Ovary (tissue), 10 donors: ENCODE measurements at places on chromosomes 5 and 9.

DNA sequence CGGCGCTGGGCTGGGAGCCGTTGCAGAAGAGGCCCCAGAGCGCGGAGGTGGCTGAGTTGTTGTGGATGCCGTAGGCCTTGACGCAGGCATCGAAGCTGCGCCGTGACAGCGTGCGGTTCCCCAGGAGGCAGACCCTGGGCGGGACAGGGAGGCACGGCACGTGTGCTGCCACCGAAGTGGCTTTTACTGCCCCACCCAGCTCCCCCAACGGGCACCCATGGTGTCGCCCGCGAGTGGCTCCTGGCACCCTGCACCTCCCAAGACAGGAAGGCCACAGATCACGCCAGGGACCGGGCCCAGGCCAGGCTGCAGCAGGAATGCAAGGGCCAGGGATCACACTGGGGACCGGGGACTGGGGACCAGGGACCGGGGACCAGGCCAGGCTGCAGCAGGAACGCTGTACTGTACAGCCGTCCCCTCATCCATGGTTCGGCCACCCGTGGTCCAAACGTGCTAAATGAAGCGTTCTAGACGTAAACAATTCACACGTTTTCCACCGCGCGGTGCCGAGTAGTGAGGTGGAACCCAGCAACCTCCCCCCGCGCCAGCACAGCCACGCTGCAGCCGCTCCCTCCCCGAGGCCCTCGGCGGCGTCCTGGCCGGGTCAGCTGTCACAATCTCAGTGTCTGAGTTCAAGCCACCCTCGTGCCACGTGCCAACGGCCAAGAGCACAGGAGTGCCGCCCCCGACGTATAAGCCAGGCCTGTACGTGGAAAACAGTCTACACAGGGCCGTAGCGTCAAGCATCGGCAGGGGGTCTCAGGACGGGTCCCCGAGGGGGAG is 27.8 kb downstream of the SLC12A7 start:
- DNase-seq: no peak

- DNase-seq: no peak
These were observed 51.1 kb downstream of the ECPAS start for GRCh38 chr9:111433082-111433481.

DNA sequence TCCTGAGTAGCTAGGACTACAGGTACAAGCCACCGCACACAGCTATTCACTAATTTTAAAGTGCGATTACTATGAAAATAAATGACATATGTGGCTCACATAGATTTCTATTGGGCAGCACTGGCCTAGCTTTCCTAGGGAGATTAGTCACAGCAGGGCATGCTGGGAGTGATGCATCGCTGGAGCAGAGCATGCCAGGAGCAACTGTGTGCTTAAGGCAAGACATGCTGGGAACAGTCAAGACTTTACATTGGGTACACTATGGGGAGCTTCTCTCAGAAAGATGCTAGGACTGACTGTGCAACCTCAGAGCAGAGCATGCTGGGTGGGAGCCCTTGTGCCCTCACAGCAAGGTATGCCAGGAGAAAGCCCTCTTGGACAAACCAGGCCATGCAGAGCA is 9.3 kb downstream of the ST6GALNAC6 start:
- DNase-seq: no peak

- DNase-seq: no peak
These were observed 3.6 kb upstream of the SPATA24 start for GRCh38 chr5:139407517-139407916.

DNA sequence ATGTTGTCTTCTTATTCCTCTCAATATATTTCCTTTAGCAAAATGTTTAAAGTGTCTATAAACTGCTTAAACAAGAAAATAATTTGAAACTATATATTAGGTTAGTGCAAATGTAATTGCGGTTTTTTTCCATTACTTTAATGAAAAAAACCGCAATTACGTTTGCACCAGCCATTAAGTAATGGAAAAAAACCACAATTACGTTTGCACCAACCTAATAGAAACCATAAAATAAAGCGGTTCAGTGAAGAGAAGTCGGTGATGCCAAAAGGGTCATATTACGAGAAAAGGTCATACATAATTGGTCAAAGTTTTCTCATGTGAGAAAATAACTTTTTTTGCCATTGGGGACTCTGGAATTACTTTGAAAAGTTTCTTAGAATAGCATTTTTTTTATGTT is 385.6 kb upstream of the ST8SIA4 start:
- no peak for DNase-seq

- DNase-seq: no peak
These were observed 21.0 kb upstream of the CDK7 start for GRCh38 chr5:69213513-69214215.

- DNase-seq: no peak
These were observed 10.7 kb downstream of the IQGAP2 start for GRCh38 chr5:76413746-76414145.

GRCh38 chr5:180090769-180091546 is 19.4 kb upstream of the RNF130 start:
- no peak for DNase-seq

DNA sequence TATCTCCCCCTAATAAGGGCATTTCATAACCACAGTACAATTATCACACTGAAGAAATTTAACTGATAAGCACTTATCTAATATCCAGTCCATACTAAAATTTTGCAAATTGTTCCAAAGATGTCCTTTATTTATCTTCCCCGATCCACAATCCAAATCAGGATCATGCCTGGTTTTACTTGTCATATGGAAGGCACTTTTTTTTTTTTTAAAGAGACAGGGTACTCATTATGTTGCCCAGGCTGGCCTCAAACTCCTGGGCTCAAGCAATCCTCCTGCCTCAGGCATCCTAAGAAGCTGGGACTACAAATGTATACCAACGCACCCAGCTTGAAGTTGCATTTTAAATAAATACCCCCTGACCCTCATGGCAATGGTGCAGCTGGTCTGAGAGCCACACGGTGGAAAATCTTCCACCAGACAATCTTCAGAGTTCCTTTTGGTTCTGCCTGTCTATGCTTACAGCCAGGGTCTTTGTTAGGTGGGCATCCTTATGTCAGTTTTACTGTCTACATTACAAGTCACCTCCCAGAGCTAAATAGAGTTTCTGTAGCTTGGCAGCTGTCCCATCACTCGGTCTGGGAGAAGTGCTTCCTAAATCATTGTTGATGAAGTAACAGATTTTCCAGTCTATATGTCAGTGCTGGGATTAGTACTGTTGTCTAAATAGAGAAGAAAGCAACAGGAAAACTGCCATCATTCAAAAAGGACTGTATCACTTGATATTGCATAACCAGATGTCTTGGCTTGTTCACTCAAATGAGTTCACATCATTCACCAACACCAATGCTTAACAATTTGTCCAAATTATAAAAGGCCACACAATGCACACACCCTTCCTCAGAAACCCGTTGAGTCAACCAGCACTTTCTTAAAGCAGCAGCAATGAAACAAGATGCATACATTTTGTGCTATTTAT is 26.4 kb downstream of the PTPN3 start:
- no peak for DNase-seq

GRCh38 chr9:71819115-71819739 is 50.9 kb upstream of the CEMIP2 start:
- DNase-seq: peak; percentile 24

- DNase-seq: no peak
These were observed 57.5 kb upstream of the HTR1A start for GRCh38 chr5:64019746-64020145.

- DNase-seq: no peak
These were observed 15.8 kb downstream of the FBXW11 start for GRCh38 chr5:171990713-171991015.

DNA sequence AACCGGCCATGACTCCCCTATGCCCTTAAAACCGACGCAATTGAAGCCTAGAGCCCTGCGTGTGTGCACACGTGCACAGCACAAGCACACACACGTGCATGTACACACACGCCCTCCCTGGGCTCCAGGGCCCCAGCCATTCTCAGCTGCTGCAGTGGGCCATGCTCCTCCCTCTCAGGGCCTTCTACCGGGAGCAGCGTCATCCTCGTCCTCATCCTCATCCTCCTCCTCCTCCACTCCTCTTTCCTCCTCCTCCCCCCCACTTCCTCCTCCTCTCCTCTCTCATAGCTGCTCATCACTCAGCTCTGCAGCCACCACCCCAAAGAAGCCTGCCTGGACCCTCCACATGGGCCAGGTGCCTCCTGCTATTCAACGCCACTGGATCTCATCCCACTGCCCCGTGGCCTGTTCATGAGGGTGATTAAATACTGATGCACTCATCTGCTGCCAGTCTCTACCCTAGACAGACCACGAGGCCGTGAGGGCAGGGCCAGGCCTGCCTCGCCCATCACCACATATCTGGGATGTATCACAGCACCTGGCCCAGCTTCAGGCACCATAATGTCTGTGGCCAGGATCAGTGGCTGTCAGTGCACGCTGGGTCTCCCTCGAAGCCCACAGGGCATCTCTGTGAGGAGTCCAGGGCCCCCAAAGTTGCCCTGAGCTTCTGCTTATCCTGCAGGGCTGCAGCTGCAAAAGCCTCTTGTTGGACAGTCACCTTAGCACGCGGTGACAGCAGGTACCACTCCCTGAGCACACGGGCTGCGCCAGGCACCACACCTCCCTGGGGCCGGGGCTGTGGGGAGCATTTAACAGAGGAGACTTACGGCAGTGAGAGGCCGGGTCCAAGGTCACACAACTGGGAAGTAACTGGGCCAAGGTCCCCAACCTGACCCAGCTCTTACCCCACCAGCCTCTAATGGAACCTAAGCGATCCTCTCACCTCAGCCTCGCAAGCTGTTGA is 9.8 kb downstream of the FAM78A start:
- DNase-seq: no peak

DNA sequence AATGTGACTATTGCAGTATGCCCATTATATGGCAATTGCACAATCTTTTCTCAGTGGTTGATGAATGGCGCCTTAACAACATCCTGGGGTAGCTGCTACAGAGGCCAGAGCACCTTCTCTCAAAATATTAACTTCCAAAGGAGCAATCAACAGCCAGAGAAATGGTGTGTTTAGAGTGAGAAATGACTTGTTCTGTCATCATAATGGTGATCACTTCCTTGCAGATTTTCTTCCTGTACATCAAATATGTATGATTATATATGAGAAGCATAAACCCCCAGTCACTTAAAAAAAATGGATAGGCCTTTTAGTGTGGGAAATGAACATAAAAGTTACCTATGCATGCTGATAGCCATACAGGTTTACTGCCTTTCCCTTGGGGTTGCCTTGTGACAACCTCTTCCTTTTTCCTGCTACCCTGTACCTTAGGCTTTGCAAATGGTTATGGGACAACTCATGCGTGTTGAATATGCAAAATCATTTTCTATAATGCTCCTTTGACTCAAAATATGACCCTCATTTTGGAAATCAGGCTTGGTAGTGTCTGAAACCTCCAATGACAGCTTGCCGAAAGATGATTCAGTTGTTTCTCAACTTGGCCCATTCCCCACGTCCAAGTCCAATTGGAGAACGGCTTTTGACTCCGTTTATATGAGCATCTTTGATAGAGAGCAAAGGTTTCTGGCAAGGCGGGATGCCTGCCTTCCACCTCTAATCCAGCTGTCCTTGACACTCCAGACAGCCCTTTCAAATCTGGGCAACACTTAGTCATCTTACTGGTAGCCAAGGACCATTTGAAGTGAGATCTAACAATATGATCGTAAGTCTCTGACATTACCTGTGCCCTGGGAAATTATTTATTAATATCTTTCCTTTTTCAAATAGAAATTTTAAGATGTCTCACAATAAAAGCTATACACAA is 69.3 kb downstream of the SLC1A1 start:
- no peak for DNase-seq

- no peak for DNase-seq
These were observed 62.7 kb downstream of the RXRA start for GRCh38 chr9:134388976-134389375.

DNA sequence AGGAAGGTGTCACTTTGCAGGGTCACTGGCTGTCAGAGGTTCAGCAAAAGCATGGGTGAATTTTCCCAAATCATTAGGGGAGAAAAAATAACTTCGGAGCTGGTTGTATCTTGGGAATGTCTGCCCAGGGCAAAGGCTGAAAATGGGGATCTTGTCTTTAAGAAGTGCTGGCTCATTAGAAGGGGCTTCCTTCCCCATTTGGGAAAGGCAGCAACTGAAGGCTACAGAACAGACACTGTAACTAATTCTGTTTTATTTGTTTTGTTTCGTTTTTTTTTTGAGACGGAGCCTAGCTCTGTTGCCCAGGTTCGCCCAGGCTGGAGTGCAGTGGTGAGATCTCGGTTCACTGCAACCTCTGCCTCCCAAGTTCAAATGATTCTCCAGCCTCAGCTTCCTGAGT is 70.3 kb upstream of the PCA3 start:
- no peak for DNase-seq

DNA sequence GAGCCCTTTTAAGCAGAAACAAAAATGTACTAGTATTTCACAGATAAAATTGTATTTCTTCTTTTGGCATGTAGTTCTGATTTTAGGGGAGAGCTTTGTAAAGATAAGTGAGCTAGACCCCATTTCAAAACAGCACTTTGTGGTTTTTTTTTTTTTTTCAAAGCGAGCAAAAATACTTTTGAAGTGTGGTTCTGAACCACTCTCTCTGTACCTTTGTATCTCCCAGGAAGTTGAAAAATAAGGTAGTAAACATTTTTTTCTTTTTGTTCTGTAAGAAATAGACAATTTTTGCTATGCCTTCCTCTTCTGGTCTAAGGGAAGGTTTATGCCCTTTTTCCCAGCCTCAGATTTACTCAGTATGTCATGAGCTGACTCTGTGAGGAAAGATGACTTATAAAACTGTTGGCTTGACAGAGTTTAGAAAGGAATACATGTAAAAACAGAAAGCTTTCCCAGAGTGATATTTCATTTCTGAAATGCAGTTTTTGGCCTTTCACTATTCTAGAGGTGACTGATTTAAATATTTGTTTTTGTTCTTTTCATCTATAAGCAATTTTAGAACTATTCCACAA is 12.5 kb downstream of the ERCC6L2 start:
- DNase-seq: no peak

DNA sequence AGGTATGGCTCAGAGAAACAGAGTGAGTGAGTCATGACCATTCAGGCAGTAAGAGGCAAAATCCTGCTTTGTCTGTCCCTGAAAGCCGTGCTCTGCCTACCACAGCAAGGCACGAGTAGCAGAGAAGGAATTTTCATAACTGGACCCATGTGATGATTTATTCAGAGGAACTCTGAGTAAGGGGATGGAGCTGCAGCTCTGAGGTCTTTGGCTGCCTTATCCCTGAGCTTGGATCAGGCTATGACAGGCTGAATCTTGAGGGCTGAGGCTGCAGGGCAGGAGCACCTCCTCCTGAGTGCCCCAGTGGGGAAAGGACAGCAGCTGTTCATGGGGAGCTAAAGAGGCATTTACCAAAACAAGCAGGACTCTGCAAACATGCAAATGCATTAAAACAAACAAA is 183.4 kb downstream of the PAPPA start:
- DNase-seq: no peak

- no peak for DNase-seq
These were observed 130.9 kb downstream of the EFNA5 start for GRCh38 chr5:107539726-107540330.
